ENCODE measurements at places on chromosomes 16 and 17. TPM values are rescaled to one million over a fixed set of nuclear protein-coding genes. Genes with fewer than 3 reads are reported as not detected.
A peak's percentile ranks its signal among the peaks of the same experiment; 100 is the strongest.

DNA sequence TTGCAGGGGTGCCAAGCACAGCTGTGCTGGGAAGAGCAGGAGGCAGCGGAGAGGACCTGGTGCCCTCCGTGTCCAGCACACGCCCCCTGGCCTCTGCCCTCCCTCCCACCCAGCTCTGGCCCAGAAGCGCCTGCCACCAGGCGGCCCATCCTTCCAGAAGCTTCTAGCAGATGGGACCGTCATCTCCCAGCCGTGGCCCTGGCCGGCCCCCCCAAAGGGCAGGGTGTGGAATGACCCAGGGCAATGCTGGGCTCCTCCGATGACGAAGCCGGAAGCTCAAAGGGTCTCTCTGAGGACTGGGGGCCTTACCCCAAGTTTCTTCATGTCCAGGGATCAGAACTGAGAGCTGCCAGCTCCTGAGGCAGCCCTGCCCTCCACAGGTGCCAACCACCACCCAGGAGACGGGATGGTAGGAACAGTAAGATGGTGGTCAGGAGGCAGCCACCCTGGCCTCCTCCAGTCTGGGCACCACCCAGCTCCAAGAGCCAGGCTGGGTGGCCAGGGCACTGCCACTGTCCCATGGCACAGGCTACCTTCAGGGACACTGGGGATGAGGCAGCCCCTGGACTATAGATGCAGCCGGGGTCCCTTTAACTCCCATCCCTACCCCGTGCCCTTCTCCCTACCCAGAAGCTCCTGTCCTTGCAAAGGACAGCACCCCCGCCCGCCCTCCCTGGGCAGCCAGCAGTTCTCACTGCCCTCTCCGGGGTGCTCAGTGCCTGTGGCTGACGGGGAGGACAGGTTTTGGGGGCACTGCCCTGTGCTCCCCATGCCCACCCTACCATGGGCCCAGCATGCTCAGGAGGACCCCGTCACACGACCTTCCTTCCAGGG is 6.5 kb upstream of the CDH15 start:
- no peak for DNase-seq

ZG16 gene
- not detected for total RNA-seq

- peak; percentile 44 for DNase-seq
Observed at GRCh38 chr17:3965118-3965800, 1.0 kb upstream of the ATP2A3 start.

TRAF4 gene
- 37.4 TPM for total RNA-seq

ACOX1 gene
- total RNA-seq: 36.2 TPM

DNA sequence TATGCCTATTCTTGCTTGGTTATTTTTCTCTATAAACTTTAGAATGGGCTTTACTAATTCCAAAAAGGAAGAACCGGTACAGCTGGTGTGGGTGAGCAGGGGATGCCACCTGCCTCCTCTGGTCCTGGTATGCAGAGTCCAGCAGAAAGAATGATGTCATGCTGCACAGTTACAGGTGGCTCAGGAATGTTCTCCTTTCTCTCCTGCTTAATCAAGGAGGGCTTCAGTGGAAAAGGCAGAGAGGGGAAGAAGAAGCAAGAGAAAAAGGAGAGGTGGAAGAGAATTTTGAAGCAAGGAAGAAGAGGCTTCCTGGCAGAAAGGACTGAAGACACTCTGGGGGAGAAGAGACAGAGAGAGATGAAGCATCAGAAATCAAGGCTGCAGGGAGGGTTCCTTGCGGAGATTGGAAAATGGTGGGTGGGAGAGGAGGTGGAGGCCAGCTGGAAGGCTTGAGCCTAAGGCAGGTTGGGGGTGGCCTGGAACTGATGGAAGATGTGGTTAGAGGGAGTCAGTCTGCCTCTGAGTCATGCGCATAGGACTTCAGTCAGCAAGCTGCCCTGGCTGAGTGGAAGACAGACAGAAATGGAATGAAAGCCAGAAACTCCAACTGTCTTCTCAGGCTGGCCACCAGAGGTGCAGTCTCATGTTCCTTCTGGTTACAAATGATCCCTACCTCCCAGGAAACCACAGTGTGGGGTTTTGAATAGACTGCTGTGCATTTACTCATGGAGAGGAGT is 64.6 kb upstream of the CRHR1 start:
- DNase-seq: peak; percentile 67

UMOD gene
- total RNA-seq: not detected

DNA sequence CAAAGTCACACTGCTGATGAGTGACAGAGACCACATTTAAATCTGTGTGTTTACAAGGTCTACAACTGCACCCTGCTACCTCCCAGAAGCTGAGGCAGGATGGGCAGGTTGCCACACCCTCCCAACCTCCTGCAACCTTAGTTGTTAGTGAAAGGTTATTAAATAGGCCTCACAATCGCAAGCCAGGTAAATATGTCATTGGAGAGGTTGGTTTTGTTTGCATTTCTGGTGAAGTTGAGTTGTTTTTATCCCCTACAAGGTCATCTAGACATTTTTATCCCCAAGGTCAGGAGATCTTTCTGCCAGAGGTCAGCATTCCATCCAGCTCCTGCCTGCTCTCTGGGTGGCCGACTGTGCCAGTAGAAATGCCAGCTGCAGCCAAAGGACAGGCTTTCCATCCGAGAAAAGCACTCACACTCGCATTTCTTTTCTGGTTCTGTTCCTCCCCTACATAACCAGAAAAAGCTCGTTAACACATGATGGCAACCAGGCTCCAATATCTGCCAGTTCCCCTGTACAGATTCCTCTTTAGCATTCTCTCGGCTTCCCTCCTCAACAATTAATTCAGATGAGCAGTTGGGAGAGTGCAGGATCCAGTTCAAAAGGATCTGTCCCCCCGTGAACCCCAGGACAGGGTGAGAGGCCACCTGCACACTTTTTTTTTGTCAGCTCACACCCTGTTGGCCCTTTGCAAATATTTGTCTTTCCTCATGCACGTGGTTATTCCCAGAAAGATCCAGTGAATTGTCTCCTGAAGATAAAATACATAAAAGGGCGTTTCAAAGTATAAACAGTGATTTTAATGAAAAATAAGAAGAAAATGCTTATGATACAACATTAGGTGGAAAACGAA is 562.8 kb downstream of the MAF start:
- no peak for DNase-seq

- no peak for DNase-seq
Observed at GRCh38 chr17:64161380-64162176, 31.6 kb upstream of the ERN1 start.

DNA sequence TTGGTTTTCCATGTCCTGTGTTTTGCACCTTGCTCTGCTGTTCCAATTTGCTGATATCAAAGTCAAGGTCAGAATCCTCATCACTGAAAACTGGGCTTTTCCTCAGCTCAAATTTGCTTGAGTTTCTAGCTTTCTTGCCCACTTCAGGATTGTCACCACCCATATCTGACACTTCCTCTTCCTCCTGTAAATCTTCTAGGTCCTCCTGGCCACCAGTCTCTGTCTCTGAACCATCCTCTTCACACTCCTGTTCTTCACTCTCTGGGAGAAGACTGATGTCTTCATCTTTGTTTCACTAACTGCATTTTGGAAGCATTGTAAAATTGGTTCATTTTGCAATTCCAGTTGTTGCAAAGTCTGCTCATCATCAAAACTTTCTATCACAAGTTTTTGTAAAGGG is 63.4 kb upstream of the RBL2 start:
- no peak for DNase-seq

GRCh38 chr16:85302018-85302847 is 190.0 kb upstream of the CIBAR2 start:
- no peak for DNase-seq

DNA sequence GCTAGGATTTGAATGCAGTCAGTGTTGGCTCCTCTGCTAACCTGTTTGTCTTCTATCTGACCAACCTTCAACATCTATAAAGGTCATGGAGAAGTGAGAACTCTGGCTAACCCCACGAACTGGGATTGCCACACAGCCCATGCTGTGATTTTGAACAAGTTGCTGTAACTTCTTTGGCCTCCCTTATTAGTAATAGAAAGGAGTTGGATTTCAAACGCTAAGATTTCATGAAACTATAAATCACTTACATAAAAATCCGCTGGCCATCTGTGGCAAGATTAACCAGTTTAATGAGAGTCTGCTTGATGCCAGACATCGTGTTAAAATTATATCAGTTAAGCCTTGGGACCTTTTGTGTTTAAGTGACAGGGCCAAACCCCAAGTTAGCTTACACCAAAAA is 53.4 kb downstream of the HSD17B2 start:
- DNase-seq: no peak

CLEC18A gene
- 0.17 TPM for total RNA-seq

GRCh38 chr16:87457061-87457611 is 35.7 kb downstream of the ZCCHC14 start:
- DNase-seq: peak; percentile 32

GRCh38 chr17:48790607-48791127 is 26.4 kb downstream of the TTLL6 start:
- no peak for DNase-seq

DNA sequence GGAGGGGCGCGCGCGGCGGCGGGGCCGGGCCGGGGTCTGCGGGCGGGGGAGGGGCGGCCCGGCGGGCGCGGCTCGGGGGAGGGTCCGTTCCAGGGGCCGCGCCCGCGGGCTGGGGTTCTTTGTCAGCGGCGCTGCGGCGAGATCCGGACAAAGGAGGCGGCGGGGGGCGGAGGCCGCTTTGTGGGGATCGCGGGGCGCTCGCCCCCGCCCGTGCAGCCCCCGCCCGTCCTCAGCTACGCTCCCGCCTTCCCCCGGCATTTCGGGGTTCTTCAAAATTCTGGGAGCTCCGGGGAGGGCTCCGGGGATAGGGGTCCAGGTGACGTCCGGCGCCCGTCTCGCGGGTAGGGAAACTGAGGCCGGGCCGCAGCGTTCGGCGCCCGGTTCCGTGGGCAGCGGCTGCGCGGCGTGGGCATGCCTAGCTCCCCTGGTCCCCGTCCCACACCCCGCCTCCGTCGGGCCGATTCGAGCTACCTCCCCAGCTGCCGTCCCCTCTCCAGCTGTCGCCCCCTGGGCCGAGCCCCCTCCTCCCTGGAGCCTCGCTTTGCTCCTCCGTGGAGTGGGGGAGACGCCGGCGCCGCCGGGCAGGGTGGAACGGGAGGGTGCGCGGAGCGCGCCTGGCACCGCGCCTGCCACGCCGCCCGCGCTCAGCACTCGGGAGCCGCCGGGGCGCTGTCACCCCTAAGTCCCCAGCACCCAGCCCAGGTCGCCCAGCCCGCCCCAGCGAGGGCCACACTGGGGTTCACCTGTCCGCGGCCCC is 546 bp downstream of the SNN start:
- no peak for DNase-seq

PLCG2 gene
- total RNA-seq: 0.06 TPM

DNASE1L2 gene
- 1.4 TPM for total RNA-seq

ALOXE3 gene
- total RNA-seq: not detected

KRTAP1-1 gene
- total RNA-seq: not detected

DNA sequence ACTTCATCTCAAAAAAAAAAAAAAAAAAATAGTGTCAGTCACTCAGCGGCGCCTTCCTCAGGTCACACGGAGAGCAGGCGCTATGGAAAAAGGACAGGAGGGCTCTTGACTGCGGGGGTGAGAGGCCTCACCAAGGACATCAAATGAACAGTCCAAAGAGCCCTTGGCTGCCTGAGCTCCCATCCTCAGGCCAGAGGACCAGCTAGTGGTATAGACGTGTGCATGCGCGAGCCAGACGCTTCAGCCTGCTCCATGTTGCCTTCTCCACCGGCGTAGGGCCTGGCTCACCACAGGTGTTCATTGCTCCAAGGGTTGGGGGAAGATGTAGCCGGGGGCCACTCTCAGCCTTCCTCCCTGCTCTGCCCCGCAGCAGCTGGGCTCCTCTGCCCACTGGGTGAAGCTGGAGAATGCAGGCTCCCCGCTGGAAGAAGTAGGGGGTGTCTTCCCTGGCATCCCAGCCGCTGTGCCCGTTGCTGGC is 65.8 kb upstream of the PLCG2 start:
- no peak for DNase-seq

GRCh38 chr16:56673921-56674320 is 4.3 kb downstream of the MT1H start:
- DNase-seq: no peak

- DNase-seq: no peak
Observed at GRCh38 chr16:62760398-62760797, 724.2 kb upstream of the CDH8 start.

DNA sequence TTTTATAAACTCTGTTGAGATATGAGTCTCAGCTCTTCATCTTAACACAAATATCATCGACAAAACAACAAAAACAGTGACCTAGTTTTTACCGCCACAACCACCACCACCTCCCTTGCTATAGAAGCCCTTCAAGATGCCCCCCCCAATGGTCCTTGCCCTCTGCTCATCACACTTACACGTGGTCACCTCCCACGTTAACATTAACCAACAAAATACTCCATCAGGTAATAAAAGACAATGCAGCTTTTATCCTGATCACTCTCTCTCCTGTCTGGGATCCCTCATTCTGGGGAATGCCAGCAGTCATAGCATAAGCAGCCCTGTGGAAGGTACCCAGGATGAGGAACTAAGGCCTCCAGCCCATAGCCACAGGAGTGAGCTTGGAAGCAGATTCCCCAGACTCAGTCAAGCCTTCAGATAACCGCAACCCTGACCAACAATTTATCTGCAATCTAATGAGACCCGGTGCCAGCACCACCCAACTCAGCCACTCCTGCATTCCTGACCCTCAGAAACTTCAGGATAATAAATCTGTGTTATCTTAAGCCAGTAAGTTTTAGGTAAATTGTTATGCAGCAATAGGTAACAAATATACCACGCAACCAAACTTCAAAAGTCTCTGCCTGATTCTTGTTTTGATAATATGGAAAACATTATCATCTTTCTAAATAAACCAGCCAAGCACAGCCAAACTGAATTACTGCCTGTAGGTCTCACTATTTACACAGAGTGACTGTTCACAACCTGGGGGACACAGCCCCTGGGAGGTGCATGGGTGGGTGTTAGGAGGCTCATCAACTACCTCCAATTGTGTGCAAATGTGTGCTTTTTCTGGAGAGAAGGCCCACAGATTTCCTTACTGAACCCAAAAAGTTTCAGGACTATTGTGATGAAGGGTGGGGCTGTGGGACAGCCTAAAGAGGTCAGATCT is 6.1 kb downstream of the PECAM1 start:
- no peak for DNase-seq

DNA sequence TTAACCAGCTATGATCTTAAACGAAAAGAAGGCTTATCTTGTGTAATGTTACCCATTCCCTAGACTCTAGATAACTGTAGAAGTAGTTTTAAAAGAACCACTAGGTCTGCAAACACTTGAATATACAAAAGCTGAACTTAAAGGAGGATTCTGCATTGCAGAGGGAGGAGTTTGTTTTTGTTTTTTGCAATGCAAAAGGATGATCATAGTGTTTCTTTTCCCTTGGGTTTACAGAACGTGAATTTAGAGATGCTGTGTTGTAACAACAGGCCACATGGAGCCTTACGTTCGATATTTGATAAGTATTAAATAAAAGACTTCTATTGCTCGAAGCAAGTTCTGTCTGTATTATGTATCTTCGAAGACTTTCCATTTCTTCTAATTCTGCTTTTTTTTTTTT is 77.6 kb downstream of the CHD9 start:
- peak; percentile 12 for DNase-seq

DNA sequence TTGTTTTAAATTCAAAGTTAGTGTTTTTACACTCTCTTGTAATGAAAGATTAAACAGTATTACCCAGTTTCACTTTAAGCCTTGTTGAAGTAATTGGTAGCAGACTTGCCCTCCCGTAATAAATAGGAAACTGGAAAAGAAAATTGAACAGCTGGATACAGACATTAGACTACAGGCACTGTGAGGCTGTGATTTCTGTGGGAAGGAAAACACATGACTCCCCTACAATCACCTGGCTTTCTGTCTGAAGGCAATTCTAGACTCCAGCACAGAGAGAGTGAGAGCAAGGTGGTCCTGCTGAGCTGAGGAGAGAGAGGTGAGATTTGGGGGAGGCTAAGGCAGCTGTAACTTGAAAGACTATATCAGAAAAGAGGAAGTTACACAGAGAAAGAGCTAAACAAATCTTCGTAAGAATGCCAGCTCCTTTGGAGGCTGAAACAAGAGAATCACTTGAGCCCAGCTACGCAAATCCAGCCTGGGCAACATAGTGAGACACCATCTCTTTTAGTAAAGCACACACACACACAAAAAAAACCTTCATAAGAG is 57.8 kb upstream of the CDYL2 start:
- no peak for DNase-seq

Data from LHCN-M2 (cell line).